ENCODE measurements at places on chromosomes 5 and 9.

DNA sequence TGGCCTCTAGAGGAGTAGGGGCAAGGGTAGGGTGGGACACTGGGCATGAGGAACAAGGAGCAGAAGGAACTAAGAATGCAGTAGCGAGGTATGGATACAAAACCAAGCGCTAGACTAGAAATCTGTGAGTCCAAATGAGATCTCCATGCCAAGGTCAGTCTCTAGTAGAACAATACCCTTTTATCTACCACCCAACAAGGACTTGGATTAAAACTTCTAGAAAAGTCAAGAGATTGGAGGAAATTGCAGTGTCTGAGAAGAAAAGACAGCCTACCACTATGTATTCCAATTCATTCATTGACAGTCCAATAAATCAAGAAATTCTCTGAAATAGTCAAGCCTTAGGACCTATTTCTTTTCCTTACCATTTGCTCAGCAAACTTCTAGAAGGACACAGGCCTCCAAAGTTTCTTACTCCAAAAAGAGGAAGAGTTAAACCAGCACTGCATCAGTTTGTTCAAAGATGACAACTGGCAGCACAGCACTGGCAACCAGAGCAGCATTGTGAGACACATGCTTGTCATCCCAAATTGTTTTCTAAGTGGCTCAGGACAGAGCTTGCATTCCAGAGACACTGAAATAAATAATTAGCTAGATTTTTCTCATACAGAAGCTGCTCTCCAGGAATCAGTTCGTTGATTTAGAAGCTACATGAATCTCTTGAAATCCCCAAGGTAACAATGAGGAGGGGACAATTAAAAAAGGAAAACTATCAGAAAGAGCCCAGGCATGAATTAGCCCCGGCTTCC is 22.6 kb downstream of the ABCA1 start:
- DNase-seq = peak; percentile 20

- DNase-seq = no peak
Measured at GRCh38 chr5:62732677-62733121, 154.1 kb downstream of the LRRC70 start.

GRCh38 chr5:143176048-143176447 is 227.4 kb downstream of the NR3C1 start:
- DNase-seq = no peak

DNA sequence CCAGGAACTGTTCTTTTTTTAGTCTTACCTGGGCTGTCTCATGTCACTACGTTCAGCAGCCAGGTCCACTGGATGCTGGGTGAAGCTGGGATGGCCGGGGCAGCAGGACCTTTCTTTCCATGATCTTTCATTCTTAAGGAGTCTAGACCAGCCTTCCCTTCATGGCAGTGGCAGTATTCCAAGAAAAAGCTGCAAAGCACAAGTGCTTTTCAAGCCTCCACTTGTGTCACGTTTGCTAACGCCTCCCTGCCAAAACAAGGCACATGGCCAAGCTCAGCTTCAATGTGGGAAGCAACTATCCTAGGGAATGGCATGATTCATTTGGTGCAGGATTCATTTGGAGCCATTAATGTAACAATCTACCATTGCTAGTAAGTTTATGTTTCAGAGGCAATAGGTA is 94.8 kb downstream of the RCL1 start:
- DNase-seq = peak; percentile 71

DNA sequence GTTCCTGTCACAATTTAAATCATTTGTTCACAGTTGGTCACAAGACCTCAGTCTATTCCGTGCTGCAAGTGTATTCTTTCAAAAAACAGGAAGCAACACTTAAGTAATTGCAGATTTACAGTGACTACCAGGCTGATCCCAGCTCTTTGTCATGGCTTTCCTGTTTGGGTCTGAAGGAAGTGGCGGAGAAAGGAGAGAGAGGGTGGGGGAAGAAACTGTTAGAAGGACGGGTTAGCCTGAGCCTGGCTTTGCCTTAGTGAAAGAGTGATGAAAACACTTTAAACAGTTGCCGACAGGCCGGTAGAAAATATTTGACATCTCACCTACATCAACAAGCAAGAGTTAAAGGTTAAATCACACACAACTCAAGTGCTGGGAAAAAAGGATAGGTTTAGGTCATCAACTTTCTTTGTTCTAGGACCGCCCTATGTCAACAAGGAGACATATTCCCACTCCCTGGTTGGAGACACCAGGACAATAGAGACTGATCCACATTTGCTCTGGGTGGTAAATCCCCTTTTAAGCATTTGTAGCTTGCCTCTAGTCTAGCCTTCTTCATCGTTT is 102.2 kb upstream of the DAB2 start:
- peak; percentile 68 for DNase-seq

GRCh38 chr5:126778675-126779403 is 1.9 kb downstream of the LMNB1 start:
- no peak for DNase-seq

- no peak for DNase-seq
Measured at GRCh38 chr5:75610201-75610600, 1.1 kb upstream of the ANKDD1B start.
